ENCODE measurements at places on chromosomes 16 and 17. TPM values are rescaled to one million over a fixed set of nuclear protein-coding genes. Genes with fewer than 3 reads are reported as not detected.

The PALB2 gene
- 11.4 TPM for total RNA-seq

The MYADML2 gene
- total RNA-seq, result not detected

The KRT14 gene
- not detected for total RNA-seq

The GRAPL gene
- not detected for total RNA-seq

The CD300LB gene
- not detected for total RNA-seq

Measured in RPMI7951 (cell line).